ENCODE measurements at places on chromosomes 7 and 10.

DNA sequence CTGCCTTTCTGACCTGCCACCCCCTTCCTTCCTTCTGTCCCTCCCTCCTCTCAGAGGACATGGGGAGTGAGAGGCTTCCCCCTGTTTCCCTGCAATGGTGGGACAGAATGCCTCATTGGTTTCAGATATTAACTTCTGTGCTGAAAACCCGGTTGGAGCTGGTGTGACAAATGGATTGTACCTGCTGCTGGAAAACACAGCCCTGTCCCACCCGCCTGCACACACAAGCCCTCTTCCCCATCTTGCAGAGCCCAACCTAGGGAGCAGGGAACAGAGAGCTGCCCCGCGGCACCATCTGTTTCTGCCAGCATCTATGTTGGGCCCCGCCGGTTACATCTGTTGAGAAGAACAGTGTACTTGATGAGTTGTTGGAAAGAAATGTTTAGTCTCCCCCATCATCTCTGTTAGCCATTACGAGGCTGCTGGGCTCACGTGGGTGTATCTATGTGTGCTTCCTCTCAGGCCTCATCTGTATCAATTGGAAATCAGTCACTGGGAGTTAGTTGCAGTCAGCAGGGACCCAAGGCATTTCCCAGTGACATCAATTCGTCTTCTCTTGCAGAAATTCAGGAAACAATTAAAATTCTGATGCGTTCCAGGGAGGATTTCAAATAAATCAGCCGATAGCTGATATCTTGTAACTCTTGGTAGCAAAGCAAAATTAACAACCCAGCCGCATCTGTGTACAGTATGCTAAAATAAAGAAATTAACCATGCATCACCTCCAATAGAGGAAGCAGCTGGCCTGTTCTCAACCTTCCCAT lies 725.6 kb upstream of the GALNT17 start:
- DNase-seq: no peak

DNA sequence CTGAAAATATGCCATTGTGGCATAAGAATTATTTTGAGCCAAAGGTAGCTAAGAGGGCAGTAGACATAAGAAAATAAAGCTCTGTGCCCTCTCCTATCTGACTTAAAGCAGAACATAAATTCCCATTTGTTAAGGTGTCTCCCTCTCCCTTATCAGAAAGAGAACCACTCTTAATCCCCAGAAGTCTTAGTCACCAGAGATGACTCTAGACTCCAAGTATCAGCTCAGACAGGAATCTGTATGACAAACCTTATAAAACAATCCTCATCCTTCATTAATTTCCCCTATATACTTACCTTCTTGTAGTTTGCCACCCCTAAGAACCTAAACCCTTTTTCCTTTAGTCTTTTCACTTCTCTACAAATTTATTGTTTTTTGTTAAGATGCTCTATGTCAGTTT lies 21.8 kb upstream of the PIP4K2A start:
- no peak for DNase-seq

GRCh38 chr7:123711832-123712293 lies 36.9 kb downstream of the WASL start:
- no peak for DNase-seq

GRCh38 chr10:12262278-12262981 lies 66.4 kb downstream of the CDC123 start:
- DNase-seq: peak; percentile 17

DNA sequence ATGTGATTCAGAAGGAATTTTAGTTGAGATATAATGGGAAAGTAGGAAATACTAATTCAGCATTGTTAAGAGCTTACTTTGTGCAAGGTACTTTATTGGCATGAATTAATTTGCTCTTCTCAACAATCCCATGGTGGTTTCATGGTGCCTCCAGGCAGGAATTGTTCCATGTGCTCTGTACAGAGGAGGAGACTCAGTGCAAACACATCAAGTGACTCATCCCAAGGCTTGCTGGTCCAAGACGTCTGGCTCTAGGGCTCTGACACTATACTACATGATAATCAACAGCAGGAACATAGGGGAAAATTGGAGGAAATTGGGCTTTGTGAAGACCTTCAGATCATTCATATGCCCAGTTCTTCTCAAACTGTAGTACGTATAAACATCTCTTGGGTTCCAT lies 66.5 kb upstream of the PRKG1 start:
- no peak for DNase-seq

DNA sequence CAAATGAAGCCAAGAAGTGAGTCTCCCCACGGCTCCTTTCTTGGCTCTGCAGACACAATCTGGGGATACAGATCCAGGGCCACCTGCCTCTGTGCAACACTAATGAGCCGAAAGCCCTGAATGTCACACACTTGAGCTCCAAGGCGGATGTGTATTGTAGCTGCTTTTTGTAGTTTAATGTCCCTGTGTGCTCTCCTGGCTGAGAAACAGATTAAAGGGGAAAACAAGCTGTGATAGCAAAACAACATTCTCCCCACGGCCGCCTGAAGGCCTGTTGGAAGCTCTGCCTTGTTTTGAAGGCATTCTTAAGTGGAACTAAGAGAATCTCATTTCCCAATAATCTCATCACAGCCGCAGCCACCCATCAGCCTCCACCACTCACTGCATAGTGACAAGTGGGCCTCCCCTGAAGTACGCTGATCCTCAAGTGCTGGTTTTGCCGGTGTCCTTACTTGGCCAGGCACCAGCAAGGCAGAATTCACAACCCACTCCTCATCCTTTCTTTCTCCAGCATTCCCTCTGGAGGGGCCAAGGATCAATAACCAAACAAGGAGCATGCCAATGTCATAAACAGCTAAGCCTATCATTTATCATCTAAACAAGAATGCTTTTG lies 44.4 kb upstream of the AMPH start:
- DNase-seq: no peak

GRCh38 chr7:49670991-49671390 lies 102.4 kb upstream of the VWC2 start:
- DNase-seq: peak; percentile 55

- no peak for DNase-seq
Measured at GRCh38 chr7:73966941-73967831, 60.8 kb upstream of the ELN start.

DNA sequence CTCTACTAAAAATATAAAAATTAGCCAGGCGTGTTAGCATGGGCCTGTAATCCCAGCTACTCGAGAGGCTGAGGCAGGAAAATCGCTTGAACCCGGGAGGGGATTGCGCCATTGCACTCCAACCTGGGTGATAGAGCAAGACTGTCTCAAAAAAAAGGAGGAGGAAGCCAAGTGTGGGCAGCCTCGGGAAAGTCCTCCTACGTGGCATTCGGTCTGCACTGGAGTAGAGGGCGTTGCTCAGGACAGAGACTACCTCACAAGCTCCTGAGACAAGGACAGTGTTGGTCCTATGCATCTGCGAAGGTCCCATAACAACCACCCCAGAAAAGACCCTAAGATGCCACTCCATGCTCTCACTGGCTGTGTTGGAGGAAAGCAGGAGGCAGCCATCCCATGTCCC lies 10.0 kb upstream of the SERPINE1 start:
- peak; percentile 55 for DNase-seq

DNA sequence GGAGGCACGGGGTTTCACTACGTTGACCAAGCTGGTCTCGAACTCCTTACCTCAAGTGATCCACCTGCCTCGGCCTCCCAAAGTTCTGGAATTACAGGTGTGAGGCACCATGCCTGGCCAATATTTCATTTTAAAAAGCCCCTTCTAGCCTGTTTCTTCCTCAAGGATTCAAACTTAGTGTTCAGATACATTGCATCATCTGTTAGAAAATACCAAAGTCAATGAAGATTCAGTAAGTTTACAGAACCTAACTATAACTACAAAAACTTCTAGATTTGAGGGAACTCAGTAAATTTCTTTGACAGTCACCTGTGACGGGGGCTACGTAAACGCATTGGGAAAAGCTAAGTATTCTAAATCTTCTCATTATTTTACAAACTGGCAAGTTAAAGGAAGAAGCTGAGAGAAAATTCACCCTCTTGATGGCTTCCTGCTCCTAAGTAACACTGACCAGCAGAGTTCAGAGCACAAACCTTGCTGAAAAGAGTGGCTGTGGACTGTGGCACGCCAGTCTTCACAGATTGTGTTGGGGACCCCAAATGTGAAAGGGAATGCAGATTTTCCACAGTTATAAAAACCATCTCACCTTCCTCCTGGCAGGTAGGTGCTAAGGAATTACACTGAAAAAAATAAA lies 162.2 kb downstream of the PKD1L1 start:
- DNase-seq: no peak

Data from kidney glomerular epithelial cell (primary cell).